ENCODE measurements at places on chromosomes 5 and 9.

DNA sequence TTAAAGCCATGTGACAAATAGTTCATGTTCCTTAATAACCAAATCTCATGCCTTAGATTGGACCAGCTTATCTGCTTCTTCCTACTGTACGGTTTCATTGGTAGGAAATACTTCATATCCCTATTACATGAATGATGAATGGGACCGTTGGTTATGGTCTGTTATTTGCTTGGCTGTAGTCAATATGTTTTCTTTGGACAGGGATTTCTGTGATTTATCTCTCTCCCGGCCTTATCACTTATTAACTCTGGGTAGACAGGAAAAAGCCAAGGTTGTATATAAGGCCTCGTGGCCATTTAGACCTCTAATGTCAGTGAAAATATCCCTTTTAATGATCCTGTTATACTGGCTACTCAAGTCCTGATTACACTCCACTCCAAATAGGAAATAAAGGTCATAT, 330.6 kb downstream of the EBF1 start:
- no peak for DNase-seq

DNA sequence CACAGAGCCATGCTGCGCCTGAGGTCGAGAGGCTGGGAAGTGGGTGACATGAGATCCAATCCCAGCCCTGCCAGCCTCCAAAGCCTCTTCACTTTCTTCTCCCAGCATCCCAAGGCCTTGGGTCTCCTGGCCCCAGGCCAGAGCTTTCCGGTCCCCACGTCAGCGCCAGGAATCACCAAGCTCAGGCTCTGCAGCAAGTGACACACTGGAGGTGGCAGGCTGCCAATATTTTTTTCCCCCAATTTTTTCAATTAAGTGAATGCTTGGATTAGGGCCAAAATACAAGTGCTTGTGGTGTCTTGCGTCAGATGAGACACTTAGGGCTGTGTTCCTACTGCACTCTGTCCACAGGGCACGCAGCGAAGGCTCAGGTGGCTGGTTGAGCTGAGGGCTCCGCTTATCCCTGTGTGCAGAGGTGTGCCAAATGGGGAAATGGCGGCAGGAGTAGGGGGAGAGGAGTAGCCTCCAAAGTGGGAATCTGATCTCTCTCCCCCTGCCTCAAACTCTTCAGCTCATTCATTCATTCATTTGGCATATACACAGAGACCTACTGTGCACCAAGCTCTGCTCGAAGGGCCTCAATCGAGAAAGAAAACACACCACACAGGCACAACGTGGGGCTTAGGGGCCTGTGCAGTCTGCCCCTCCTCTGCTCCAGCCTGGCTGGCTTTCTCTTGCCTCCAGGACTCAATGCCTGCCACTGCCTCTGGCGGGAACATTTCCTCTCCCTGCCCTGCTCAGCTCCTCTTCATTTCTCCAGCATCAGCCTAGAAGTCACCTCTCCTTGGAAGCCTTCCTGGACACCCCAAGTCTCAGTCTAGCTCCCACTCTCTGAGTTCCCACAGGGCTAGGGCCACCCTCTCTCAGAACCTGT, 16.6 kb downstream of the SH3PXD2B start:
- no peak for DNase-seq

- DNase-seq: no peak
These were observed 11.9 kb downstream of the FGF18 start for GRCh38 chr5:171431251-171431777.

- DNase-seq: no peak
These were observed 131.4 kb downstream of the FGF10 start for GRCh38 chr5:44257653-44258365.

DNA sequence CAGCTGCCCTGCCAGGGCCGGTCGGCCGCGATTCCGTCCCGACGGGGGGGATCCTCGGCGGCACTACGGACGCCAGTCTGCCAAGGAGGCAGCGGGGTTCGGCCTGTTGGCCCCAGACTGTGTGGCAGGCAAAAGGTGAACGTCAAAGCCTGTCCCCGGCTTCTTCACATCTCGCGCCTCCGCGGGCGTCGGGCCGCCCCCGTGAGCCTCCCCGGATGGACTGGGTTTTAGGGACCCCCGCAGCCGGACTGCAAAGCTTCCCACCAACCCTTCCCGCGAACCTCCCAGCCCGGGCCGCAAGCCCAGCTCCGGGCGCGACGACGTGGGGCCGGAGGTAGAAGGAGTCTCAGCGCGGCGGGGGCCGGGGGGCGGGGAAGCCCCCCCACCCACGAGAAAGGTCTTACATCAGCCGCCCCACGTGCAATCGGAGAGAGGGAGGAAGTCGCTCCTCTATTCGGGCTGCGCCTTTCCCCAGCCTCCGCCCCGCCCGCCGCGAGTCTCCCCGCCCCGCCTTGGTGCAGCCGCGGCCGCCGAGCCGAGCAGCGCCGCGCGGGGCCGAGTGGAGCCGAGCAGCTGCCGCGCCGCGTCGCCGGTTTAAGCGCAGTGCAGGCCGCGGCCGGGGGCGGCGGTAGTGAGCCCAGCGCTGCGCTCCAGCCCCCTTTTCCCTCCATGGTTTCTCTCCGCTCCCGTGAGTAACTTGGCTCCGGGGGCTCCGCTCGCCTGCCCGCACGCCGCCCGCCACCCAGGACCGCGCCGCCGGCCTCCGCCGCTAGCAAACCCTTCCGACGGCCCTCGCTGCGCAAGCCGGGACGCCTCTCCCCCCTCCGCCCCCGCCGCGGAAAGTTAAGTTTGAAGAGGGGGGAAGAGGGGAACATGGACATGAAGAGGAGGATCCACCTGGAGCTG, at the start of gene ANP32B:
ANP32B (plus strand) TSS at position 659 of the 906 bp plus-strand sequence; CDS start at position 874, 215 bp downstream.
- peak; percentile 92 for DNase-seq

- DNase-seq: no peak
These were observed 60.1 kb downstream of the GADD45G start for GRCh38 chr9:89664896-89665329.

DNA sequence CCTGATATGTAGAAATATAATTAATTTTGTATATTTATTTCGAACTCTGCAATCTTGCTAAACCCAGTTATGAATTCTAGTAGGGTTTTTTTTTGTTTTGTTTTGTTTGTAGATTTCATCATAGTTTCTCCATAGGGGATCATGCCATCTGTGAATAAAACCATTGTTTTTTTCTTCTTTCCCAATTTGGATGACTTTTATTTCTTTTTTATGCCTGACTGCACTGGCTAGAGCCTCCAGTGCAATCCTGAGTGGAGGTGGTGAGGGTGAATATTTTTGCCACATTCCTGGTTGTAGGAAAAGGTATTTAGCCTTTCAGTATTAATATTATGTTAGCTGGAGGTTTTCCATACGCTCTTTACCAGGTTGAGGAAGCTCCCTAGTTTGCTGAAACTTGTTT, 70.0 kb upstream of the GFPT2 start:
- DNase-seq: no peak

GRCh38 chr5:41924526-41924871, 582 bp upstream of the FBXO4 start:
- DNase-seq: no peak

DNA sequence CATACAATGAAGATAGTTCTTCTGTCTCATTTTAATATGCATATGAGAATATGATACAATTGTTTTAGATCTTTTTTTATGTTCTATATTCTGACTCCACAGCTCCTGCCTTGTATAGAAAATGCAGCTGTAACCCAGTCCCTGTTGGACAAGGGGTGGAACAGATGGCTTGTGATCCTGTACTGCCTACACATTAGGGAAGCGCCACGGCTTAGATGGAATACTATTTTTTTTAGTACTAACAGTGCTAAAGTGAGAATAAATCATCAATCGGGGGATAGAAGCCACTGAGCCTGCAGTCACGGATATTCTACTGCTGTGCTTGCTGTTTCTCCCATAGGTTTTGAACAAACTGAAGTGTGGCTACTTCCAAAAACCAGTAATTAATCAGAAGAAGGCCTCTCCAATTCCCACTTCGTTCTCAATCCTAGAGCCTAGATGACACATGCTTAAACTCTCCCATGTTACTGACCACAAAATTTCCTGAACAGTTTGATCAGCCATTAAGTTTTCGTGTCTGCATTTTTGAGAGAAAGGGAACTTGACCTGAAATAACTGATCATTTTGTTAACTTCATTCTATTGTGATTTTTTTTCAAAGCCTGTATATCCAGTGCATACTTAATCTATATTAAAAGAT, 150.3 kb downstream of the CDH18 start:
- no peak for DNase-seq

- DNase-seq: no peak
These were observed 26.5 kb upstream of the KIF12 start for GRCh38 chr9:114125476-114126013.

DNA sequence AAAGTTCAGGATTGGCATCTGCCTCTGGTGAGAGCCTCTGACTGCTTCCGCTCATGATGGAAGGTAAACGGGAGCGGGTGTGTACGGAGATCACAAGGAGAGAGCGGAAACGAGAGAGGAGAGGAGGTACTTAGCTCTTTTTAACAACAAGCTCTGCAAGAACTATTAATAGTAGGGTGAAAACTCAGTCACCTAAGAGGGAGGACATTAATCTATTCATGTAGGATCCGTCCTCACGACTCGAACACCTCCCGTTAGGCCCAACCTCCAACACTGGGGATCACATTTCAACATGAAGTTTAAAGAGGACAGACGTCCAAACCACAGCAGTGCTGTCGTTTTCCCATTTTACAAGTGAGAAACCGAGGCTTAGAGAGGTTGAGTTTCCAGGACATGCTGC, 173.7 kb downstream of the SLC28A3 start:
- DNase-seq: no peak

GRCh38 chr9:113350937-113351336, 1.6 kb downstream of the BSPRY start:
- DNase-seq: peak; percentile 29

GRCh38 chr9:101265261-101265660, 119.5 kb downstream of the BAAT start:
- DNase-seq: no peak

- peak; percentile 36 for DNase-seq
These were observed at the start of gene CAMK4 for GRCh38 chr5:111223787-111224560. TSS of gene CAMK4 (plus strand) at chr5:111224384. CDS start at chr5:111224484, 100 bp downstream.

DNA sequence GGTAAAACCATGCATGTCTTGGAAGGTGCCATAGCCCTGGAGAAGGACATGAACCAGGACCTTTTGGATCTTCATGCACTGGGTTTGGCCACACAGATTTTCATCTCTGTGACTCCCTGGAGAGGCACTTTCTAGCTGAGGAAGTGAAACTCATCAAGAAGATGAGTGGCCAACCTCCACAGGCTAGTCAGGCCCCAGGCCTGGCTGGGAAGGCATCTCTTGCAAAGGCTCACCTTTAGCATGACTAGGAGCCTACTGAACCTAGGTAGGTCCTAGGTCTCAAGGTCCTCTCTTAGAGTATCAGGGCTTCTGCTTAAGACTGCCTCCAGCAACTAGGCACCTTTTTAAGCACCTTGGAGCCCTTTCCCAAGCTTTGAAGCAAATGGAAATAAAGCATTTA, 1448.7 kb upstream of the ACO1 start:
- DNase-seq: no peak

DNA sequence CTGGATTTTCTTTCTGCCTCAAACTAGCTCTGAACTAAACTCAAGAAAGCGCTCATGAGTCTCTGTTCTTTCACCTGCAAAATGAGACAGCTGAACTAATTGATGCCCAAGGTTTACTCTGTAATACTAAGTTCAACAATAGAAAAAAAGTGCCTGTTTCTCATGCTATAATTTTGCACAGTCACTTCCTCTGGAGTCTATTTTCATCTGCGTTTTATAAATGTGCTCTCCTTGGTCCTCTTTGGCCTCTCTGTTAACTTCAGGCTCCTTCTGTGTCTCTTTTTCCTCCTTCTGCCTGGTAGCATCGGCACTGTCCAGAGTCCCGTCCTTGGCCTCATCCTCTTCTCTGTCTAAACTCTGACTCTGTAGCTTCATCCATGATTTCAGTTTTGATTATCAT, 311.9 kb upstream of the TLE4 start:
- DNase-seq: no peak

DNA sequence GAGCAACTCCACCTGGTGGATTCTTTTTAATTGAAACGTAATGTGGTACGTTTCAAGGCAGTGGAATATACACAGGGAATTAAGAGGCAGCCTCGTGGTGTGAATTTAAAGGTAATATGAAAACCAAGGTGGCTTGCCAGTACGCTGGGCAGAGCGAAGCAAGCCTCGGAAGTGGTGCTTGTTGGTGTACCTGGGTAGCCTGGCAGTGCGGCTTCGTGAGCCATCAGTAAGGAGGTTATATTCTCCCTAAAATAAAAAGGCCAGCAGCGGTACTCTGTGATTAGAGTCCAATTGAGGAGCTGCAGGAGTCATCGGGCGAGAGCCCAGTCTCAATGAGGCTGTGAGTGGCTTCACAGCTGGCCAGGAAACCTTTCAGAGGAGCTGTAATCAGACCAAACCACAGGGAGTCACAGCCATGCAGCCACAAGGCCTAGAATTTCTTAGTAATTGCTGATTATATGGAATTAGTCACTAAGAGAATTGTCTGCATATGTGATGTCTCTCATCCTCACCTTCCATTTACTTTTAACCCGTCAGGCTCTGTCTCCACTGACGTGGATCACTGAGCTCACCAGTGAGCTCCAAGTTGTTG, 57.7 kb downstream of the DCP2 start:
- no peak for DNase-seq

GRCh38 chr9:74493512-74493911, 3.6 kb upstream of the RORB start:
- DNase-seq: no peak

- no peak for DNase-seq
These were observed 210.5 kb downstream of the SNX18 start for GRCh38 chr5:54727874-54728587.

GRCh38 chr9:70257502-70257901, 1.3 kb upstream of the SMC5 start:
- DNase-seq: no peak

DNA sequence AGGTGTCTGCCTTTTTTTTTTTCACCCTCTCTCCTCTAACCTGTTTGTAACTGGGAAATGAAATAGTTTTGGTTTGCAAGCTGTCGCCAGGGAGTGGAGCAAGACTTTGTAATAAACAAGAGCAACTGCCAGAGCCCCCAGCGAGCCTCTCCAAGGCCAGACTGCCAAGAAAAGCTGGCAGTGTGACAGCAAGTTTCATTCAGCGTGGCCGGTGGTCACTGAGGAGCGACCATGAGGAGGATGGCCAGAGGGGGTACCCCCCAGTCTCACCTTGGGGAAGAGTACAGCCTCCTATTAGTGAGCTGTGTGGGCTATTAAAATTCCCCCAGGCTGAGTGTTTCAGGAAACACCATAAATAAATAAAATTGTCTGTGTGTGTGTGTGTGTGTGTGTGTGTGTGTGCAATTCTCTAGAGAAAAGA, 49.9 kb downstream of the ZFAND5 start:
- DNase-seq: no peak

DNA sequence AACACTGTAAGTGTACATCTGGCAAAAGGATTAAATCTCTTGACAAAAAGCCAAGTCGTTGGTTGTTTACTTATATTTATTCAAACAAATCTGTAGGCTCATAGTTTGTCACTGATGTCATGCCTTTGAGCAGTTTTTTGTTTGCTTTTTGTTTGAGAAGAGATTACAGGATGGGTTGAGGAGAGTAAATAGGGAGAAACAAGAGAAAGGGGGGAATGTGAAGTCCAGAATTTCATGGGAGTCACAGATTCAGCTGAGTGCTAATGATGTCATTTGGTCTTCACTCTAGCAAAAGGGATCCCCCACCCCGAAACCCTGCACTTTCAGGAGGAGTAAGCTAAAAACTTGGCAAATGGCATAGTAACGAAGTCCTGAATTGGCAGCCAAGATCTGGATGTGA, 337.4 kb downstream of the GLIS3 start:
- no peak for DNase-seq

- no peak for DNase-seq
These were observed 326 bp downstream of the RIGI start for GRCh38 chr9:32525709-32526030.

GRCh38 chr9:75591972-75592371, 298.5 kb upstream of the PCSK5 start:
- no peak for DNase-seq
